ENCODE measurements at places on chromosomes 7 and 10. TPM values are rescaled to one million over a fixed set of nuclear protein-coding genes. Genes with fewer than 3 reads are reported as not detected.
A peak's percentile ranks its signal among the peaks of the same experiment; 100 is the strongest.

DNA sequence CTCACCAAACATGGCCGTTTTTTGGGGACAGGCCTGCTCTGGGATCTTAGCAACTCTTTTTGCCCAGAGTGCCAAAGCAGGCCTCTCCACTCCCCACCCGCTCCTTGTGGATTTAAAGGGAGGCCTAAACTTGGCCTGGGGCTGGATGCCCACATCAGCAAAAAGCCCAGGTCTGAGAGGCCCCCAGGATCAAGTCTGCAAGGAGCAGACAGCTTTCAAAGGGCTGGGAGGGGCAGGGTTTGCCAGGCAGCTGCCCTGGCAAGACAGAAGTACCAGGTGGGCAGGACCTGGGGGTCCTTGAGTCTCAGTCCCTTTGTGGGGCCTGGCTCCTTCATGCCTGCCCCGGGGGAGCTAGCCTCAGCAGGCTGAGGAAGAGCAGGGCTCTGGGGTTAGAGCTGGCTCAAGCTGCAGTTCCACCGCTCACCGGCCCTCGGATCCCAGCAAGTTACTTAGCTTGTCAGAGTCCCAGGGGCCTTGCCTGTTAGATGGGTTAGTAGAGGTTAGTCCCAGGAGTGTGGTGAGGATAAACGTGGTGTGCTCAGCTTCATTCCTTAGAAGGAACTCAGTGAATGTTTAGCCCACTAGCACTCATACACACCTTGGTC is 56.2 kb downstream of the ARHGAP22 start:
- no peaks in the 10 kb centered on the region for H3K36me3 ChIP-seq
- H3K27me3 ChIP-seq: peaks cover 2% of the 10 kb centered on the region
- H3K27ac ChIP-seq: no peak overlapping the region
- H3K4me3 ChIP-seq: no peak overlapping the region
- H3K4me1 ChIP-seq: no peaks in the 10 kb centered on the region
- DNase-seq: no peak

The PARP12 gene
- 16.2 TPM for total RNA-seq

DNA sequence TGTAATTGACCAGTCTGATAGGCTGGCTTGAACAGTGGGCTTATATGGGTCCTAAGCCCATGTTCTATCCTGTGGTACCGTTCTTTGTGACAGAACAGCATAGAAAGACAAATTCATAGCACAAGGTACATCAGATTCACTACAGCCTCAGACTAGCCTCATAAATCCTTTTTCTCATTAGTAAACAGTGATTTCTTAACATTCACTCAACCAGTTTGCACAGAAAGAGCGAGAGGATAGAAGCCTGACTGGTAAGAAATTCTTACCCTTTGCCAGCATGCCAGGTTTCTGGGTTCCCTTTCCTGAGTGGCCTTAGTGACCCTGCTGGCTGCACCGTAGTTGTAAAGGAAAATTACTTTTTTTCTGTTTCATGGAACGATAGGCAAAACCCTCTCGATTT is 412.1 kb downstream of the SH2D4B start:
- H3K27ac ChIP-seq: no peak overlapping the region
- no peaks in the 10 kb centered on the region for H3K36me3 ChIP-seq
- H3K4me1 ChIP-seq: no peaks in the 10 kb centered on the region
- no peak overlapping the region for H3K4me3 ChIP-seq
- no peaks in the 10 kb centered on the region for H3K27me3 ChIP-seq

- DNase-seq: no peak
- H3K27ac ChIP-seq: no peak overlapping the region
- H3K4me1 ChIP-seq: peaks cover 22% of the 10 kb centered on the region
- no peaks in the 10 kb centered on the region for H3K27me3 ChIP-seq
These were observed 20.0 kb upstream of the LRRC17 start for GRCh38 chr7:102892631-102893278.

DNA sequence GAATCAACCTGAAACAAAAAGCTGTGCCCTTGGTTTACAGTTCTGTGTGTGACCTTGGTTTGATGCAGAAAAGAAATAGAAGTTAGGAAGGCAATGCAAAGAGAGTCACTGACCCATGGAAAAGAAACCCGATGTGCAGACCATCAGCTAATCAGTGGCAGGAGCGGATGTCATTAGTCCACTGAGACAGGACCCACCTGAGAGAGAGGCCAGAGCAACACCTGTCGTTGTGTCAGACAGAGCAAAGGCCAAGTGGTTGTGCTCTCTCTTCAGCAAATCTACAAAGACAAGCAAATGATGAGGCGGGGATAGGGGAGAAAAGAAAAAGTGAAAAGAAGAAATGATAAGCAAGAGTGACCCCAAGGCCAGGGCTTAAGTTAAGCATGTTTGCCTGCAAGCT is 8.7 kb downstream of the GAD2 start:
- no peak overlapping the region for H3K4me3 ChIP-seq
- H3K4me1 ChIP-seq: no peaks in the 10 kb centered on the region
- H3K27me3 ChIP-seq: no peaks in the 10 kb centered on the region

DNA sequence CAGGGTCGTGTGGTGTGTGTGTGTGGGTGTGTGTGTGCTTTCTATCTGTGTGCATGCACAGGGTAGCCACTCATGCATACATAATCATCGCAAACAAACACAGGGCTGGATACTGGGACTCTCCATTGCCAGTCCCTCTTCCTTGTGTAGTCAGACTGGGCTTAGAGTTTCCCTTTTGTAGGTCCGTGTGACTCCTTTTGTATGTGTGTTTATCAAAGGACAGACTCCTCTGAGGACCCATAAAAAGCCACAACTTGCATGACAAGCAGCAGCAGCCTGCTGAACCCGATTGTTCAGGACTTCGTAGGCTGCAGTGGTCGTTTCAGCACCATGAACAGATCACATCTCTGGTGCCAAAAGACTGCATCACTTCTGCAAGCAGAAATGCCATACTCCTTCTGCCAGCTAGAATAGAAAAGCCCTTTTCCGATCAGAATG is 895 bp downstream of the VSTM2A start:
- H3K4me1 ChIP-seq: no peaks in the 10 kb centered on the region
- peaks cover 41% of the 10 kb centered on the region for H3K27me3 ChIP-seq
- H3K36me3 ChIP-seq: no peaks in the 10 kb centered on the region
- H3K27ac ChIP-seq: no peak overlapping the region
- no peak for DNase-seq
- H3K4me3 ChIP-seq: no peak overlapping the region

GRCh38 chr10:26326851-26327250 is 110.3 kb downstream of the GAD2 start:
- H3K36me3 ChIP-seq: no peaks in the 10 kb centered on the region
- DNase-seq: no peak
- no peaks in the 10 kb centered on the region for H3K4me1 ChIP-seq
- peaks cover 9% of the 10 kb centered on the region for H3K27me3 ChIP-seq

- H3K27me3 ChIP-seq: no peaks in the 10 kb centered on the region
- no peaks in the 10 kb centered on the region for H3K36me3 ChIP-seq
- no peaks in the 10 kb centered on the region for H3K4me1 ChIP-seq
- no peak overlapping the region for H3K27ac ChIP-seq
- no peak overlapping the region for H3K4me3 ChIP-seq
These were observed 530.2 kb downstream of the HTR7 start for GRCh38 chr10:90327611-90328010.

DNA sequence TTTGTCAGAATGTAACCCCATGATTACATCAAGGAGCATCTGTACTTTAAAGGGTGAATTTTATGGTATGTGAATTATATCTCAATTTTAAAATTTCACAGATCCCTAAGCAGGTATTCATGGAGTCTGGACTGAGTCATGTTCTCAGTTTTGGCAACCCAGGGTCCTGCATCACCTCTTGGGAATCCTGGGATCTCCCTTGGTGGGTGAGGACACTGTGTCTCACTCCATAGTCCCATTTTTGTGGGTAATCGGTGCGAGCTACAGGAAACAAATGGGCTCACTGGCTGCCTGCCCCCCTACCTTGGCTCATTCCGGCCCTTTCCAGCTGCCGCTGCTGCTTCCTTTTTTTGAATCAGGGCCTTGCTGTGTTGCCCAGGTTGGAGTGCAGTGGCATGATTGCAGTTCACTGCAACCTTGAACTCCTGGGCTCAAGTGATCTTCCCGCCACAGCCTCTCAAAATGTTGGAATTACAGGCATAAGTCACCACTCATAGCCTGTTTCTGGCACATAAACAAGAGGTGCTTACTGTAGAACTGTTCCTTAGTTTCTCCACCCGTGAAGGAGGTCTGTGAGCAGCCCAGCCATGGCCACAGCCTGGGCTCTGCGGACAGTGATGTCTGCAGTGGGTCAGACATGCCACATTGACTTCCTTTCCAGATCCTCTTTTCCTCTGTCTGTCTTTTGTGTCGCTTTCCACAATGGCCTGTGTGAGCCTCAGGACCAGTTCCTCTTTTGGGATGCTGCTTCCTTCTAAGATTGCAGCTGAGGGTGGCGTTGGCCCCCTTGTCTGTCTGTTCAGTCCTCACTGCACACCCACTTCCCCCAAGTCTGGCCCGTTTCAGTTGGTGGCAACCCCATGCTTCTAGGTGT is 14.5 kb downstream of the PALD1 start:
- peaks cover 38% of the 10 kb centered on the region for H3K27me3 ChIP-seq
- DNase-seq: no peak
- no peaks in the 10 kb centered on the region for H3K4me1 ChIP-seq
- no peaks in the 10 kb centered on the region for H3K36me3 ChIP-seq

- H3K4me1 ChIP-seq: peaks cover 12% of the 10 kb centered on the region
- peak; percentile 67 for DNase-seq
- no peaks in the 10 kb centered on the region for H3K27me3 ChIP-seq
- no peak overlapping the region for H3K4me3 ChIP-seq
- no peak overlapping the region for H3K27ac ChIP-seq
These were observed 23.7 kb downstream of the RTKN2 start for GRCh38 chr10:62244785-62245467.

GRCh38 chr7:106057204-106057961 is 54.7 kb downstream of the SYPL1 start:
- no peak overlapping the region for H3K4me3 ChIP-seq
- no peaks in the 10 kb centered on the region for H3K36me3 ChIP-seq
- no peak for DNase-seq
- H3K27me3 ChIP-seq: no peaks in the 10 kb centered on the region

GRCh38 chr7:99409192-99409572 is 413 bp downstream of the BUD31 start:
- H3K4me3 ChIP-seq: peak overlapping the region; percentile 100
- peak overlapping the region; percentile 98 for H3K27ac ChIP-seq
- peaks cover 41% of the 10 kb centered on the region for H3K4me1 ChIP-seq
- peaks cover 4% of the 10 kb centered on the region for H3K27me3 ChIP-seq
- peaks cover 43% of the 10 kb centered on the region for H3K36me3 ChIP-seq

DNA sequence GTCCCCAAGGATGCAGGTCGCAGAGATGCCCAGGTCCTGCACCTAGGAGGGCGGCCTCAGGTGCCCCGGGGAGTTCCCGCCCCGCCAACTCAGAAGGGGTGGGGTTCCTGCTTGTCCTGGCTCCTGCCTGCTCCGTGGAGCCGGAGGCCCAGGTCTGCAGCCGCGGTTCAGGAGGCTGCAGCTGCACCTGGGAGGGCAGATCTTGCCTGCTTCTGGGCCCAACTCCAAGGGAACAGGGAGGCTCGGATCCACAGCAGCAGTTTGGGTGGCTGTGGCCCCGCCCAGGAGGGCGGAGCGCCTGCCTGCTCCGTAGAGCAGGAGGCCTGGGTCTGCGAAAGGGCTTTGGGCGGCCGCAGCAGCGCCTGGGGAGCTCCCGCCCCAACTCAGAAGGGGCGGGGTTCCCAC is 108.2 kb upstream of the EGR2 start:
- no peak for DNase-seq
- no peak overlapping the region for H3K4me3 ChIP-seq
- no peaks in the 10 kb centered on the region for H3K27me3 ChIP-seq
- no peaks in the 10 kb centered on the region for H3K36me3 ChIP-seq

DNA sequence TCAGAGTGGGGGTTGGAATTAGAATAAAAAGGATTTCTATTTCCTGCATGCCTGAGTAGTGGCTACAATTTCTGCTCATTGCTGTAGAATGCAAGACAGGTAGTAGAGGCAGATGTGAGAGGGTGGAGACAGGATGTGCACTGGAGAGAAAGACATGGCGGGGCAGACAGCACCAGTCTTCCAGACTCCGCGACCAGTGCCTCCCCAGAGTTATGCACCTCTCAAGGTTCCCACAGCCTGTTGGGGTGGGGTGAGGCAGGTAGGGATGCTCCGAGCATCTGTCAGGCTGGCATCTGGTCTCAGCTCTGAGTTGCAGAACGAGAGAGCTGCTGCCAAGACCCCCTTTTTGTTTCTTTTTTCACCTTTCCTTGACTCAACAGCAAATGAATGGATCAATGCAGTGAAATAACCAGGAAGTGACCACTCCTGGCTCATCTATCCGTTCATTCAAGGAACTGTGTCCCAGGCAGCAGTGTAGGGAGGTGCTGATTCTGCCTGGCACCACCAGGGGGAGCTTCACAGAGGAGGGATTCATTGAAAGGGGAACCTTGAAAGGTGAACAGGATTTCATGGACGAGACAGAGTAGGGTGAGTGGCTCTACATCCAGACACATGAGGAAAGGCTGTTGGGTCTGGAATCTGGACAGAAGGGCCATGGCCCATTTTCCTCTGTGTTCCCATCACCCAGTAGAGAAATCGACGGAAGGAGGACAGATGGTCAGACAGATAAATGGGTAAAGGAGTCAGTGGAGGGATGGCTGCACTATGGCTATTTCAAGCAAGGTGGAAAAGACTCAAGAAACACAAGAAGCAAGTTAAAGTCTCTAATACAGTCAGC is 17.2 kb upstream of the SLC18A3 start:
- peak; percentile 53 for DNase-seq
- no peaks in the 10 kb centered on the region for H3K36me3 ChIP-seq
- H3K27ac ChIP-seq: no peak overlapping the region

The INA gene
- total RNA-seq: 0.04 TPM

The BCAP29 gene
- total RNA-seq: 35.6 TPM

The TBATA gene
- not detected for total RNA-seq

- H3K36me3 ChIP-seq: no peaks in the 10 kb centered on the region
- no peaks in the 10 kb centered on the region for H3K27me3 ChIP-seq
- no peak for DNase-seq
- no peak overlapping the region for H3K27ac ChIP-seq
- 0 out of 2 replicates have a peak, but pooled peaks cover 10% of the 10 kb centered on the region for H3K4me1 ChIP-seq
These were observed 258.0 kb upstream of the LYZL1 start for GRCh38 chr10:29030900-29031299.

GRCh38 chr10:52216852-52217251 is 97.2 kb upstream of the DKK1 start:
- H3K4me3 ChIP-seq: no peak overlapping the region
- H3K27ac ChIP-seq: no peak overlapping the region
- no peaks in the 10 kb centered on the region for H3K27me3 ChIP-seq
- H3K4me1 ChIP-seq: peaks cover 20% of the 10 kb centered on the region
- no peak for DNase-seq

The ATP6V0A4 gene
- total RNA-seq: 0.24 TPM

DNA sequence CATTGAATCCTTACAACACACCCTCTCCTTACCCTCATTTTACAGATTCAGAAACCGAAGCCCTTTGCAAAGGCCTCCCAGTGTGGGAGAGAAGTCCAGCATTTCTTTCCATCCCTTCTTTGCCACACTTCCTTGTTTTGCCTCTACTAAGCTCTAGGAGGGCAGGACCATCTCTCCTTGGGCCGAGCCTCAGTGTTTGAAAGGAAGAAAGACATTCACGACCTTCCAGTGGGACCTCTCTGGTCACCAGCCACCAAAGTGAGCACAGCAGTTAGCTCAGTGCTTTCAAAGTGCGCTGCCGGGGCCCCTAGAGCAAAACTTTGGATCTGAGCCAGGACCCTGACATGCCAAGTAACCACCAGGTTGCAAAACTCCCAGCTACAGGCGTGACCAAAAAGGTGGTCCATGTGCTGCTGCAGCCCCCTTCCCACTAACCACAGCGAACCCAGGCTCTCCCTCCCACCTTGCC is 12.4 kb downstream of the CTBP2 start:
- no peaks in the 10 kb centered on the region for H3K36me3 ChIP-seq
- DNase-seq: no peak
- H3K27me3 ChIP-seq: peaks cover 59% of the 10 kb centered on the region
- H3K4me1 ChIP-seq: no peaks in the 10 kb centered on the region

The PSMC2 gene
- 181 TPM for total RNA-seq
